Esophagus squamous epithelium (tissue), 5 donors: ENCODE measurements at places on chromosomes 13 and 19.
A peak's percentile ranks its signal among the peaks of the same experiment; 100 is the strongest.

DNA sequence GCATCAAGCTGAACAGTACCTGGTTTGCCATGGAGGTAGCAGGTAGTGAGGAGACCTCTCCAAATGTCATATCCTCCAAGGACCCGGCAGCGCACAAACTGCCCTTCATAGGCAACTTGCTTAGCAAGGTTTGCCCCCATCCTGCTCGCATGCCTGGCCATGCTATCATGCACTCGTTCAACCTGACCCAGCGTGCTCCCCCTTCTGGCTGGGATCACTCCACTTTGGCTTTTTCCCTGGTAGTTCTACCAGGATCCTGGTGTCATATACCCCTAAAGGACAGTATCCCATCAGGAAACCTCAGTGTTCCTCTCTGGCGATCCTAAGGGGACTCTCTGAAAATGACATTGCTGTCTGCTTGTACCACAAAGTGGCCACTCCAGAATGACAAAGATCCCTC, 38.6 kb upstream of the ZNF30 start:
- DNase-seq = no peak

GRCh38 chr13:110286833-110287819, 19.8 kb downstream of the COL4A1 start:
- DNase-seq = no peak

- DNase-seq = peak; percentile 63
Observed at GRCh38 chr19:2627319-2627829, 75.1 kb downstream of the GNG7 start.

DNA sequence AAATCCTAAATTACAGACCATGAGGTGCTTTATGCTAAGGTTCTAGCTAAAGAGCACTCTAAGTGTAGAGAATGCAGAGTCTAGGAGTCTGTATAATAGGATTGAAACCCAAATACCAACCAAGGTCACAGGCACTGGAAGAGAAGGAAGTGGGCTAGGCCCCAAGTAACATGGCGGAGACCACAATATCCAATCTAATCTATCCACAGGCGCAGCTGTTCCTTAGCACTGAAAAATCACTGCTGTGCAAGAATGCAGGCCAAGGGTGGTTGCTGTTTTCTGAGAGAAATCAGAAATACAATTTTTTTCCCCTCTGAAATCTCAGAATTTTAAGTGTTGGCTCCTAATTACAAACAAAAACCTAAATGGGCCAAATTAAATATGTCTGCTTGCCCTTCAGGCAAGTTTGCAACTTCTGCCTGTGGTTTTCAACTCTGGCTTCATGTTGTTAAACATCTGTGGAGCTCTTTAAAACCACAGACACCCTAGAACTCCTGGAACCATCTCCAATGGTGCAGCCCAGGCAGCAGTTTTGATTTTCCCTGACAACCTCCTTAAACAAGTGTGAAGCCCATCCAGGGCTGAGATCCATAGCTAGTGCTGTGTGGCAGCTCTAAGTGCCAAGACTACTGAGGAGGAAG, 6.1 kb downstream of the RANBP3 start:
- no peak for DNase-seq

DNA sequence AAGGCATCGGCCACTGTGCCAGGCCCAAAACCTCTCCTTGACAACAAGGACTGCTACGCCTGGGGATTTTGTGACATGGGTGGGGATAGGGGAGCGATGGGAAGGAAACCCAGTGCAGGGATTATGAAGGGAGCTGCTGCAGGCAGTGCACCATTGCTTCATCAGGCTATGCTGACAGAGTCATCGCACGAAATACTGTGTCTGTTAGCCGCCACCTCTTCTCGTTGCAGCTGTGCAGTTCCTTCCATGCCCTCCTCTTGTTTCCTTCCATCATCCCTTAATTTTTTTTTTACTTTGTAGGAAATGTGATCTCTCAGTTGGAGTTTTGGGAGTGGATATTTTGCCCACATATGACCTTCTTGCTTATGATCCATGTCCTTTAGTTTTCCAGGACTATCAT, 178.7 kb downstream of the RFC3 start:
- no peak for DNase-seq

GRCh38 chr13:42747399-42747873, 33.9 kb upstream of the FAM216B start:
- no peak for DNase-seq

- no peak for DNase-seq
Observed at GRCh38 chr19:50599427-50599826, 31.2 kb upstream of the LRRC4B start.

DNA sequence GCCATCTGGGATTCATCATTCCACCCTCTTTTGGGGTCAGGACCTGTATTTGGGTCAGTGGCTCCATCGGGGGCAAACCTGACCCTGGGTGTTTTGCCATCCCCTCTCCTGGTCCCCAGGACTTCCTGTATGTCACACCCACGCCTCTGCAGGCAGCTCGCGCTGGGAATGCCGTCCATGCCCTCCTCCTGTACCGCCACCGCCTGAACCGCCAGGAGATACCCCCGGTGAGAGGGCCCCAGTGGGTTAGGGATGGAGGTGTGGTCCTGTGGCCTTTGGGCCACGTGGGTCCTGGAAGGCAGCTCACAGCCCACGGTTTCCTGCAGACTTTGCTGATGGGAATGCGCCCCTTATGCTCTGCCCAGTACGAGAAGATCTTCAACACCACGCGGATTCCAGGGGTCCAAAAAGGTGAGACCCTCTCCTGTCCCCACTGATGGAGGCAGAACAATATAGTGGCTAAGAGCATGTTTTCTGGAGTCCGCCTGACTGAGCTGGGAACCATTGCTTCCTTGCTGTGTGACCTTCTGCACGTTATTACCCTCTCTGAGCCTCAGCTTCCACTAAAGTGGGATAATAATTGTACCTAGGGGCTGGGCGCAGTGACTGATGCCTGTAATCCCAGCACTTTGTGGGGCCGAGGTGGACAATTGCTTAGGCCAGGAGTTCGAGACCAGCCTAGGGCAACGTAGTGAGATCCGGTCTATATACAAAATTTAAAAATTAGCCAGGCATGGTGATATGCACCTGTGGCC, 14.1 kb downstream of the CPT1C start:
- no peak for DNase-seq

- DNase-seq = no peak
Observed at GRCh38 chr19:934865-935479, 9.1 kb downstream of the ARID3A start.

GRCh38 chr13:26449063-26449848, 108.2 kb upstream of the WASF3 start:
- no peak for DNase-seq

GRCh38 chr19:3821156-3821555, 35.0 kb upstream of the MATK start:
- DNase-seq = no peak

- no peak for DNase-seq
Observed at GRCh38 chr19:41298348-41298964, 11.5 kb upstream of the CCDC97 start.

- DNase-seq = no peak
Observed at GRCh38 chr13:32309312-32310133, 5.6 kb downstream of the ZAR1L start.

- DNase-seq = no peak
Observed at GRCh38 chr19:48638831-48639381, 1.7 kb upstream of the DBP start.

DNA sequence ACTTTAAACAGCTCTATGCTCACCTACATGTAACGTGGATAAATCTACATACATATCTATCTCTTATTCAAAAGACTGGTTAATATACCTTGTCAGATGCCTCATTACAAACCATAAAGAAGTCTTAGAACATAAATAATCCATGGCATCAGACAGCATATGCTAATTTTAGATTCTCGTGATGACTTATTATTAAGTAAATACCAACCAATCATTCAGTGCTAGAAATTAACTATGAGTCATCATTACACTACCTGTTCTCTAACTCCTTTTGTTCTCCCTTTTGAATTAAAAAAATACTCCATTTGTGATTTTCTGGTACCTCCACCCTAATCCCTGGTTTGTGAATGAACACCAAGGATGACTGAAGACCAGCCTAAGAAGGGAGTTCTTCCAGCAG, 754.3 kb upstream of the ARGLU1 start:
- DNase-seq = no peak

GRCh38 chr13:45242070-45242469, 41.2 kb upstream of the KCTD4 start:
- DNase-seq = no peak

DNA sequence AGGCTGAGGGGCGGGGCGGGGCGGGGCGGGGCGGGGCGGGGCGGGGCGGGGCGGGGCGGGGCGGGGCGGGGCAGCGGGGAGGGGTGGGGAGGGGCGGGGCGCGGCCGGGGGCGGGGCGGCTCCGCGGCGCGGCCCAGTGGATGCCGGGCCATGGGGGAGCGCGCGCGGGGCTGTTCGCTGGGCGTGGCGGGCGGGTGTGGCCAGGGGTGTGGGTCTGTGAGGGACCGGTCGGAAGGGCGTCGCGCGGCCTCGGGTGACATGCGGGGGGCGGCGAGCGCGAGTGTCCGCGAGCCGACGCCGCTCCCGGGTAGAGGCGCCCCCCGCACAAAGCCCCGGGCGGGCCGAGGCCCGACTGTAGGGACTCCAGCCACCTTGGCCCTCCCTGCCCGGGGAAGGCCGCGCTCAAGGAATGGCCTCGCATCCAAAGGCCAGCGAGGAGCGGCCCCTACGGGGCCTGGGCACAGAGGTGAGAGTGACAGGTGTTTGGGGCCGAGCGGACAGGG, at the start of gene ZFP28:
ZFP28 (plus strand) TSS at position 188 of the 503 bp plus-strand sequence; CDS start at position 259, 71 bp downstream.
- DNase-seq = peak; percentile 47

- DNase-seq = no peak
Observed at GRCh38 chr19:44525721-44526430, 3.6 kb downstream of the CEACAM20 start.

- DNase-seq = no peak
Observed at GRCh38 chr19:48350856-48351255, 12.9 kb downstream of the TMEM143 start.

DNA sequence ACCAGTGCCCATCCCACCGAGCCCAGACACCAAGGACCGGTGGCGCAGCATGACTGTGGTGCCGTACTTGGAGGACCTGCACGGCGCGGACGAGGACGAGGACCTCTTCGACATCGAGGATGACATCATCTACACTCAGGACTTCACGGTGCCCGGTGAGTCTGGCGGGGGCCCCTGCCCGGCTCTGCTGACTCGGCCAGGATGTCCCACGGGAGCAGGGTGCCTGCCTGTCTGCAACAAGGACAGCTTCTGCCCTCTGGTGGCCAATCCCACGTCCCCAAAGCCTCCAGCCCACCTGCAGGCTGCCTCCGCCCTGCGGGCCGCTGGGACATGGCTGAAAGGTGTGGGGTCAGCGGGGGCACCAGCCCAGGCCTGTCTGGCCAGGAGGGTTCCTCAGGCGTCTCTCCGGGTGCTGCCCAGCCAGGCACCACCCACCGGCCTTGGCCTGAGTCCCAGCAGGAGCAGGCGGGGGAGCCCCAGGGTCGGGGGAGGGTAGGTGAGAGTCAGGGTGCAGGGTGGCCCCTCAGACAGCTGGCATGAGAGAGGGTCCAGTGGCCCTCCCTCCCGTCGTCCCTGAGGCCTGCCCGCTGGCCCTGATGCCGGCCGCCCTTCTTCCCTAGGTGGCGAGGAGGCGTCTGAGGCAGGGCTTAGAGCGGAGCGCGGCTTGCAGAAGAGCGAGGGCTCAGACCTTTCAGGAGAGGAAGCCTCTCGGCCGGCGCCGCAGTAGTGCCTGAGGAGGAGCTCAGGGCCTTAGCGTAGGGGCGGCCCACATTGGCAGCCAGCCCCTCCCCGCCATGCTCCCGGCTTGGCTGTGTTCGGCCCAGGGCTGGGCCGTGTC, 14.6 kb downstream of the CBARP start:
- no peak for DNase-seq

DNA sequence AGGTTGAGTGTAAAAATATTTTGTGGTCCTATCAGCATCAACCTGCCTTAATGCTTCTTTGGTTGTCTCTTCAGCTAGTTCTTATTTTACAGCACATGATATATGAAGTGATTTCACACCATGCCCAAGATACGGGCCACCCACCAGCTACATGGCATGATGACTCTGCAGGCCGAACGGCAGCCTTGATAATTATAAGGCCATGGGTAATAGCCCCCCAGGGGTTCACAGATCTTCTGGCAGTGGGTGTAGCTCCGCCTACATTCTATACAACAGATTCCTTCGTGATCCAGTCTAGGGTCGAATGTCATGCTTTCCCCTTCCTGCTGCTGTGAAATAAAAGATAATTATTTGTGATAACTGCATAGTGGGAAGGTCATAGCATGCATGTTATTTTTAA, 36.1 kb downstream of the CNMD start:
- DNase-seq = no peak

DNA sequence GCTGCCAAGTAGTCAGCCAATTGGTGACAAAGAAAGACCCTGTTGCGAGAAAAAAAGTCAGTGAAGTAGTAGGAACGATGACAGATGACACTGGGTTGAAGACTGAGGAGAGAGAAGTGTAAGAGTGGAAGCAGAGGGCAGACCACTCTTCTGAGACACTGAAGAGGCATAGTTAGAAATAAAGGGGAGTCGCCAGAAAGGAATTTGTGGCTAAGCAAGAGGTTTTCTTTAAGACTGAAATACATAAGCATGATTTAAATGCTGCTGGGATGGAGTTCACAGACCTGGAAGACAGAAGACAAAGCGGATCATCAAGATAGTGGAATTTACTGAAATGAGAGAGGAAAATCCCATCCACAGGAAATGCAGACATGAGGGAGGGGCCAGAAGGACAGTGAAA, 56.2 kb upstream of the USPL1 start:
- DNase-seq = no peak

- no peak for DNase-seq
Observed at GRCh38 chr19:47778954-47779351, 450 bp downstream of the SELENOW start.

- DNase-seq = peak; percentile 45
Observed at GRCh38 chr13:52455677-52456041, 381 bp downstream of the CKAP2 start.

GRCh38 chr13:32752997-32753606, 166.8 kb downstream of the PDS5B start:
- DNase-seq = no peak

DNA sequence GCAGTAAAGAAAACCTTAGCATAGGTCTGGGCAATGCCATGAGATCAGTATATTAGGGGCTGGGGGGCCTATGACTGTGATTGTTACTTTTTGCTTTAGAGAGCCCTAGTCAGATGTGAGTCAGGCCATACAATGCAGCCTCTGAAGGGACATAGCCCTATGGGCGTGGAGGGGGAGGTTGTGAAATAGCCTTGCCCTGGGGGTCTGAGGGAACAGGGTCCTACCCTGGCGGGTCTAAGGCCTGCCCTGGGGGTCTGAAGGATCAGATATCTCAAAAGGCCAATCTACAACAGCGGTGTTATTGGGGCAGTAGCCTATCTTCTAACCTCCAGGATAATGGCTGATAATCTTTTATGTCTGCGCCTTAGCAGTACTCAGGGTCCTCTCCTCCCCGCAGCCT, 13.8 kb upstream of the SLC1A5 start:
- DNase-seq = no peak

GRCh38 chr19:11594084-11594483, 3.2 kb upstream of the ZNF627 start:
- DNase-seq = no peak
